ENCODE measurements at places on chromosomes 2 and 18.

DNA sequence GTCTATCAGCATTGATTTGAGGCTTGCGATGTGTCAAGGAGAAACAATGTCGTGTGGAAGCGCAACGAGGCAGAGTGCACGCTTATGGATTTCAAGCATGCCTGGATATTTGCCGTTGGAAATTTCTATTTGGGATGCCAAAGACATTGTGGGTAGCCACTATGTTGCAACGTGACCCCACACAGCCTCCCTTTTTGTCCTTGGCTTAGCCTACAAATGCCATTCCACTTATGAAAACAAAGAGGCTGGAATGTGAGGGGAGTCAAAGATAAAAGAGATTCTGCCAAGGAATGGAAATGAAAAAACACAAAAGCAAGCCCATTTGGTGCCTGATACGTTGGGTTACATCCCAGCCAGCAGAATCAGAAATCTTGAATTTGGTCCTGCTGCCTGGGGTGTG lies 721.2 kb downstream of the GALR1 start:
- no peak for DNase-seq

DNA sequence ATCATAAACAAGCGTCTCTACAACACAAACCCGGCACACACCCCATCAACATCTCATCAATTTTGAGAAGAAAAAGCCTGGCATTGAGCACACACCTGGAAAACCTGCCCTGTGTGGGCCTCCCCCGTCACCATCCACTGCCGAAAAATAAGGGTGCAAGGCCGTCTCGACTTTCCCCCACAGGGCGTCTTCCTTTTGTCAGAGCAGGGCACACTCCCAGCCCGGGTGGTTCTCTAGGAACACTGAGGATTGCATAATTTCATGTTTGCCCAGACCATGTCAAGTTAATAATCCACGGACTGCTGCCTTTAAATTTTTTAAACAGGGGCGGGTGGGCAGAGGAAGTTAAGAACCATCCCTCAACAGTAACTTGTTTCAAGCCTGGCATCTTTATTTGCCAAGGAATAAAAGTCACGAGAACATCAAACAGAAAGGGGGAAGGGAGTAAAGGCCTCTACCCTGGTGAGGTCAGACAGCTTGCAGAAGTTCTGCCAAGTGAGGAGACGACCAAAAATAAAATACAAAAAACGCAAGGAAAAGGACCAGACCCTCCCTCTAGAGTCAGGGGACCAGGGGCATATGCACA lies 2.1 kb downstream of the TFCP2L1 start:
- DNase-seq, result no peak

GRCh38 chr2:18740474-18740881 lies 151.1 kb upstream of the NT5C1B start:
- DNase-seq, result no peak

DNA sequence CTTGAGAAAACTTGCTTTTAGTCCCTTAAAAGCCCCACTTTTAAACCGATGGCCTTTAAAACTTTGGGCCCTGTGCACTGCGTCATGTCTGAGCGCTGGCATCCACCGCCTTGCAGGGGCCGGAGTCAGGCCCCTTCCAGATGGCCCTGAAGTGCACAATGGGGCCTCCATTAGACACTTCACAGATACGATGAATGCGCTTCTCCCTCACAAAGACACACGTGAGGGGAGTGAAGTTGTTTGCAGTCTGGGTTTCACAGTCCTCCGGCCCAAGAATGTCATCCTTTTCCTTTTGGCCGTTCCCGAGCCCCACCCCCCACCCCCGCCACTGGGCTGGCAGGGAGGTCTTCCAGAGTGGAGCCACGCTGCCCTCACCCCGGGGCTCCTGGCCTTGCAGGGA lies 415.1 kb upstream of the SALL3 start:
- DNase-seq, result no peak

DNA sequence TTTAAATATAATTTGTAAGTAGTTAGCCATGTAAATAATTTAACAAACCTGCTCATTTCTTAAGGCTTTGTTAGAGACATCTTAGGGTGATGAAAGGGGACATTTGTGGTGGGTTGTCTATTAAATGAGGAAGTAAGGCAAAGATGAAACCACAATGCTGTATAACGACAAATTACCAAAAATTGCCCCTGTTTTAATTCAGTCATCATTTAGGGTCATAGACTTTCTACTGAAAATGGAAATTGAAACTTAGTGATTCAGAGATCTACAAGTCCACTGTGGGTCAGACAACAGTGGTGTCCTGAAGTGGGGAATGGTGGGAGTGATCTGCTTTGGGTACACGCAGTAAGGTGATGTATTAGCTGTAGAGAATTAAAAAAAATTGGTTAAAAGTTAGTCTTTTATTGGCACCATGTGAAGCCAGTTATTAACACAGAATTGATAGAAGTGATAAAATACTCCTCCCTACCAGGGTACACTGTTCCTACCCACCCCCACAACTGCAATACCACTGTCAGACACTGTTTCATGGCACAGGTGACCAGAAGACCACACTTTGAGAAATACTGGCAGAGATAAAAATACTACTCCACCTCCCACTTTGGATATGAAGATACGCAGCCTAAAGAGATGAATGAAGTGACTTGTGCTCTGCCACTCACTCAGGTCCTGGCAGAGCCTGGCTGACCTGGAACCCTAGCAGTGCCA lies 13.4 kb downstream of the CERS6 start:
- DNase-seq, result no peak

- no peak for DNase-seq
Observed at GRCh38 chr2:128466376-128466775, 147.7 kb upstream of the HS6ST1 start.

Measured in activated CD8-positive, alpha-beta memory T cell treated with anti-CD3 and anti-CD28 coated beads for 4 hours (primary cell).